Activated naive CD4-positive, alpha-beta T cell (primary cell): ENCODE measurements at places on chromosomes 6 and 20.

- DNase-seq, result no peak
Observed at GRCh38 chr6:38445336-38445735, 194.4 kb downstream of the BTBD9 start.

DNA sequence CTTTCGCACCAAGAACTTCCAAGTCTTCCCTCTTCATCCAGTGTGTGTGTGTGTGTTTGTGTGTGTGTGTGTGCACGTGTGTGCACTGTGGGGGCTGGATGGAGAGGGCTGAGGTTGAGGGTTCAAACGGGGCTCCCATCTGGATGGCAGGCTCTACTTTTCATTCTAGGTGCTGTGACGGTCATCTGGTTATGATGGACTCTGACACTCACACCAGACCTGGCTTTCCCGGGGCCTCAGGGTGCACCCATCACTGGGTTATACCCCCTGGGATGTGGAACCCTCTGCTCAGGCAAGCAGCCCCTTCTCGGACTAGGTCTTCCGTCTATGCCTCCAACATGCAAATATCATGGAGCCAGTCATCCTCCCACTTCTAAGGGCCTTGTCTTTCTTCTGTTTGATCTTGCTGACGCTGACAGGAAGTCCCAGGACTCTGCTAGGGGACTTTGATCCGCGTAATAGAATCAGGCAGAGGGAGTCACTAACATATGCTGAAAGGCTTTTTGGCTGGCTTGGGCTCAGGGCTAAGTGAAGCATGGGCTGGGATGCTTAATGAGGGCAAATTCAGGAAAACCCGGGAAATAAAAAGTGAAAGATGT lies 313.6 kb downstream of the CDC5L start:
- DNase-seq, result no peak

GRCh38 chr6:14012313-14013030 lies 87.7 kb downstream of the RNF182 start:
- DNase-seq, result no peak

DNA sequence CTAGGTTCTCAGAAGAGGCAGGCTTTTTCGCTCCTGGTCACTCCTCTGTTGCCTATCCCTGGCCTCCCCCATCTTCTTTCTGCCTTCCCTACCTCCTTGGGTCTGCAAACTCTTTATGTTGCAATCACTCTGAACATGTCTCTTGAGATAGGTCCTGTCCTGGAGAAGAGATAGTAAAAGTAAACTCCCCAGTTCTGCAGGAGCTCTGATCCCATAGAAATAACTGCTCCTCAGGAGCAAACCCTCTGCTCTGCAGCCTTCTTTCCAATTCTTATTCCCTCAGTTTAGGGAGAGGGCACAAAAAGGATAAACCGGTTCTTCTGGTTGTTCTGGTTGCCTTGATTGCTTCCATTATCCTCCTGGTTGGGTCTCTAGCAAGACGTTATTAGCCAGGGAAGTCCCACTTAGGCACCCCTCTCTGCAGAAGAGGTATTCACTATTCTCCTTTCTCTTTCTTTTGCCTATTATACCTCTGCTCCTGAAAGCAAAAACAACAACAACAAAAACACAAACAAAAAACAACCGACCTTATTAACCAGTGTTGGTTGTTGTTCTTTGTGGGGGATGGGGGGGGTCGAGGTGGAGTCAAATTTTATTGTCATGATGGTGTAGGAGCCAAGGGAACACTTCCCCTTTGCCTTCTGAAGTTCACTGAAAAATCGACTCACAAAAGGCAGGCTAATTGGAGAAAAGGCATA lies 973 bp downstream of the TRIM38 start:
- DNase-seq, result no peak

DNA sequence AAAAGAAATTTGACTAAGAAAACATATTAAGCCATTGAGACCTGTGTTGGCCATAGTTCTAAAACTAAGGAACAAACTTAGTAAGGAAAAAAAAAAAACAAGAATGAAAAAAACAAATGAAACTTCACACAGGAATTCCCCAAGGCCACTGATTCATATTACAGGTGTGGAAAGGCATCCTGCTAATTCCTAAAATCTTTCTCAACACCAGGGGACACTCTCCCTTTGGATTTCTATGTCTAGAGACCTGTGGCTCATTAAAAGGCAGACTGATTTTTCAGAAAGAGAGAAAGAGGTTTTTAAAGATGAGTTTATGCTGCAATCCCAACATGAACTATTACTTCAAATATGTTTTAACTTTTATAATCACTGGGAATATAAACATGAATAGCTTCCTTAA lies at the start of gene OR12D1:
OR12D1 (plus strand) TSS at position 341 of the 400 bp plus-strand sequence.
- no peak for DNase-seq

GRCh38 chr6:127051571-127052260 lies 66.8 kb upstream of the RSPO3 start:
- no peak for DNase-seq

- no peak for DNase-seq
Observed at GRCh38 chr20:38208523-38208922, 43.5 kb upstream of the TGM2 start.

DNA sequence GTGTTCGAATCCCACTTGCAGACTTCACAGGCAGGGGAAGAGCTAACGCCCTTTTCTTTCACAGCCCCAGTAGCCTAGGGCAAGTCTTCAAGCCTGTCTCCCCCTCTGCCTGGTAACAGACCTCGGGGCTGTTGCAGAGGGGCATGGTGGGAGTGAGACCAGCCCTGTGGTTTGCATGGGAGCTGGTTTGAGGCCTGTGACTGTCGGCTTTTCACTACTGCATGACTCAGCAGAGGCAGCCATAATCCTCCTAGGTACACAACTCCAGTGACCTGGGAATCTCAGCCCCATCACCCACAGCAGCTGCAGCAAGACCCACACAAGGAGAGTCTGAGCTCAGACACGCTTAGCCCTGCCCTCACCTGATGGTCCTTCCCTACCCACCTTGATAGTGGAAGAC lies 55.3 kb upstream of the POPDC3 start:
- DNase-seq, result no peak

DNA sequence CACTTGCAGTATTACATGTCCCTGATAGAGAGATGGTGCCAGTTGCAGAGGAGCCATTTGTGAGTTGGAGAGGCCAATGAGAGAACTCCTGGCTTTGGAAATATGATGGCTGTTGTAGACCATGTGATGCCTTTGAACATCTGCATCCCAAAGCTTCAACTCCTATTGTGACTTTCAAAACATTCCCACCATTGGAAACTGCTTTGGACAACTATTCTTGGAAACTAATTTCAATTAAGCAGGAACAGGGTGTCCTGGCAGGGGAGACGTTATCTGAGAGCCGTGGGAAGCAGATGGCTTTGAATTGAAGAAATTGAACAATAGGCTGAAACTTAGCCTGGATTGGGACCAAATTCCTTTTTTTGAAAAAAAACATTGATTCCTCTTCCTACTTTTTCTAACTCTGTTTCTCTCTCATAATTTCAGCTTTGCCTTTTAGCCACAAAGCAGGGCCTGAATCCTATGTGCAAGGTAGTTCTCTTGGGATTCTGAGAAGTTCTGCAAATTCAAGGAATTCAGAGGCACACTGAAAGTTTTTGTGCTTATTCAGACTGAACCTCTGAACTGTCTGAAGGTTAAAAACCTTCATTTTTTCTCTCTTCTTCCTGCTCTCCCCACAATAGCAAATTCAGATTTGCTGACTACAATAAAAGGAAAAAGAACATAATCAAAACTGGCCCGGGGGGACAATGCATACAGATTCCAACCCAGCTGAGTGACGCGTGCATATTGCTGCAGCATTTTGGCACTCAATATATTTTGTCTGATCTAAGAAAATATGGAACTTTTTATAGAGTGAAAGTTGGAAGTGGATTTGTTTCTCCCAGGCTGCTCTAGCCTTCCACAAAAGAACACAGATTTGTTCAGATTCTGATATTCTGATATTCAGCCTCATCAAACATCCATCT lies 720.4 kb upstream of the CHD6 start:
- no peak for DNase-seq

GRCh38 chr6:7992002-7992815 lies 72.0 kb downstream of the BLOC1S5 start:
- no peak for DNase-seq

GRCh38 chr6:160051390-160051789 lies 70.2 kb upstream of the SLC22A1 start:
- DNase-seq, result no peak

GRCh38 chr6:124870611-124871459 lies 91.4 kb upstream of the RNF217 start:
- DNase-seq, result no peak

GRCh38 chr20:41608606-41609005 lies 9.6 kb downstream of the CHD6 start:
- DNase-seq, result no peak

DNA sequence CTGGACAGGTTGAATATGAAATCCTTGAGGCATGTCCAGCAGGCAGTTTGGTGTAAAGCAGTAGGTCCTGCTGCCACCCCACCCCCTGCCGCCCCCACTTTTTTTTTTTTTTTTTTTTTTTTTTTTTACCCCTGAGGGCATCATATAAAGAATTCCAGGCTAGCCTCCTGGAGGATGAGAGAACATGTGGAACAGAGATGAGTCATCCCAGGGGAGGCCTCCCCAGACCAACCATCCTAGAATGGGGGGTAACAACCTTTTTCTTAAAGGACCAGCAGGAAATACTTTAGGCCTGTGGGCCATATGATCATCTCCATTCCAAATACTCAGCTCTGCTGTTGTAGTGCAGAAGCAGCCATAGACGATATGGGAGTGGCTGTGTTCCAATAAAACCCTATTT lies 170.9 kb downstream of the GJA10 start:
- DNase-seq, result no peak

GRCh38 chr6:16154904-16155303 lies 26.0 kb downstream of the MYLIP start:
- DNase-seq, result no peak

GRCh38 chr6:89371849-89372505 lies 19.5 kb upstream of the UBE2J1 start:
- DNase-seq, result peak; percentile 50

GRCh38 chr6:118017301-118017848 lies 110.3 kb downstream of the SLC35F1 start:
- DNase-seq, result no peak

GRCh38 chr6:3232017-3232945 lies 4.8 kb upstream of the TUBB2B start:
- DNase-seq, result no peak

- peak; percentile 53 for DNase-seq
Observed at GRCh38 chr6:7051780-7052442, 55.9 kb upstream of the RREB1 start.

DNA sequence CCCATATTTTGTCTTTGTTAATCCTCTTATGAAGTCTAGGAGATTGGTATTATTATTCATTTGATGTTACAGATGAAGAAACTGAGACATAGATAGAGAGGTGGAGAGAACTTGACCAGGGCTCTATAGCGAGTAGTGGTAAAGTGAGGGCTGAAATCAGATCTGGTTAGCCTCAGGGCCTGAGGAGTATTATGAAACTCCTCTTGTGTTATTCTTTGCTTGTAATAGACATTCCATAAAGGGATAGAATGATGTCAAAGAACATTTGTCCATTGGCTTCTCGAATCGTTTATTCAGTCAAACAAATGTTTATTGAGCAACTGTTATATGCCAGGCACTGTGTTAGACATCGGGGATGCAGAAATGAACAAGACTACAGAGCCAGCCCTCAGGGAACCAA lies at the start of gene IL22RA2:
IL22RA2 (minus strand) TSS at position 144 of the 400 bp plus-strand sequence. CDS start 11,895 bp downstream, outside the sequence.
- DNase-seq, result no peak

- no peak for DNase-seq
Observed at GRCh38 chr20:57711311-57711712, 1.5 kb upstream of the PMEPA1 start.

GRCh38 chr6:10373642-10374359 lies 41.1 kb downstream of the TFAP2A start:
- DNase-seq, result no peak

GRCh38 chr20:17466641-17467040 lies 64.5 kb downstream of the BFSP1 start:
- DNase-seq, result no peak

GRCh38 chr6:15152700-15153099 lies 93.2 kb upstream of the JARID2 start:
- DNase-seq, result no peak

GRCh38 chr6:141484711-141485110 lies 648.0 kb upstream of the GJE1 start:
- DNase-seq, result no peak

DNA sequence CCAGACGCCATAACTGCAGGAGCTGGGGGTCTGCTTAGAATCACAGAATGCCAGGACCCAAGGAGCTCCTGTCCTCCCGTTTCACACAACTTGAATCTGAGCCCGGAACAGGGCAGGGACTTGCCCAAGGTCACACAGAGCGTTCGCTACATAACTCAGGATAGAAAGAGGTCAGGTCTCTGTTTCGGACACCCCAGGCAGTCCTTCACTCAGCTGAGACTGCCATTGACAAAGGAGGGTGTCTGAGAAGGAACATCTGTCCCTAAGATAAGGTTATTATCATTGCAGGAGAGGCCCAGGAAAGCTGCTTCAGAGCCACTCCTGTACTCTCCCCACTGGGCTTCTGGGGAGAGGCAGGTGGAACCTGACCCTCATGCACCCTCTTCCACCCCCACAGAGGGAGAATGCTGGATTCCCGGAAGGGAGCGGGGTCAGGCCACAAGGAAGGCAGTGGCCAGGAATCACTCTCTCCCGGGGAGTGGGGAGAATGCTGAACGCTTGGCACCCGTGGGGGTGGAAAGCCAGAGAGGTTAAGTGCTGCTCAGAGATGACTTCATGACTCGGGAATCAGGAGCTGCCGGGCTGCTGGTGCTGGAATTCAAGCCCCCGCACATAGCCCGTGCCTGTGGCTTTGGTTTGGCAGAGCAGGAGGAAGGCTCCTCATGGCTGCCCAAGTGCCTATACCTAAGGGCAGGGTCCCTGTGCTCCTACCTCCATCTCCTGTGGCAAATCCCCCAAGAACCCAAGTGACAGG lies 10.7 kb downstream of the SDC4 start:
- DNase-seq, result no peak

DNA sequence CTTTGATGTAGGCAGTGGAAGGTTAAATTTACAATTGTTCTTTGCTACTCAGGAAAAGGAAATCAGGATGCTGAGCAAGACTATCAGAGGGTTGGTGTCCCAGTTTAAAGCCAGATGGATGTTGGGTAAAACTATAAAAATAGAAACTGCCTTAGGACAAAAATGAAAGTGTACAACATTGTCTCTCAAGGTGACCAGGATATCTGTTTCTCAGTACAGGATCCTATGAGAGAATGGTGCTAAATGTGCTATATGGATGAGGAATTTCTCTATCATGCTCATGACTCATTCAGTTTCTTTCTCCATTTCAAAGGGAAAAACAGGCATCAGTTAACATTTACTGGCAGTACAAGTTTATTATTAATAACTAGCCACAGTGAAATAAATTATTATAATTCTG lies 534.2 kb upstream of the GJE1 start:
- no peak for DNase-seq

DNA sequence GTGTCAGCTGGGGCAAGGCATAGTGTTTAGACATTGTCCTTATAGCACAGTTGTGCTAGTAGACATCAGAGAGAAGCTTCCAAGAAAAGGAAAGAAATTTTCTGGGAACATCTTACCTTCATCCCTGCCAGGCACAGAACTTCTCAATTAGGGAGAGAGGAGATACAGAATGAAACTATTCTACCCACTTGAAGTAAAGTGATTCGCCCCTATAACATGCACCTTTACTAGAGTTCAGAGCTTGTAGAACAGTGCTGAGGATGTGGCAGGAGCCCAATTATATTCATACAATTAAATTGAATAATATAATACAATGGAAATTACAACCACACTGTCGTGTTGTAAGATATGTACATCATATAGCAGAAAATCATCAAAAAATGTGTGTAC lies 1063.9 kb upstream of the CITED2 start:
- no peak for DNase-seq

- no peak for DNase-seq
Observed at GRCh38 chr20:47338131-47338628, 18.3 kb downstream of the ZMYND8 start.
